ENCODE measurements at places on chromosomes 1 and 21.
A peak's percentile ranks its signal among the peaks of the same experiment; 100 is the strongest.

DNA sequence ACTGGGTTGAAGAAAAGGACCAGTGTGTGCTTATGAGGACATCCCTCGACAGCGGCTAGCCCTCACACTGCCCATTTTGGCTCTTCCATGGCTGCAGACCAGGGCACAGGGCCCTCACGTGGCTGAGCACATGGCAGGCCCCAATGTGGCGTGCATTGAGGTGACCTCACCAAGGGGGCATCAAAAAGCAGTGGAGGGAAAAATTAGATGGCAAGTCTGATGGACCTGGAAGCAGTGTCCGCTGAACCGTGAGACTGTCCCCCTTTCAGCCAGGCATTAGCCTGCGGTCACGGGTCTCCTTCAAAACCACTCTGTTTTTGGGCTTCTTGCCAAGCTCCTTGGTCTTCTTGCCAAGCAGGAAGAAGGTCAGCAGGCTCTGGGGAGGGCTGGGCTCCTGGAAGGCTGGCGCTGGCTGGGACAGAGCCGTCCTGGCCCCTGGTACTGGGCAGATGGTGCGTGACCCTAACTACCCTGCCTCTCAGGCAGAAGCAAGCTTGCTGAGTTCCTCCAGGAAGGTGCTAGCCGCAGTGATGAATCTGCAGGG, 30.8 kb downstream of the TRIM67 start:
- peak; percentile 27 for DNase-seq

- no peak for DNase-seq
These were observed 23.1 kb upstream of the SMAP2 start for GRCh38 chr1:40350391-40350790.

GRCh38 chr1:175591083-175591743, 152.2 kb downstream of the TNR start:
- DNase-seq, result no peak

DNA sequence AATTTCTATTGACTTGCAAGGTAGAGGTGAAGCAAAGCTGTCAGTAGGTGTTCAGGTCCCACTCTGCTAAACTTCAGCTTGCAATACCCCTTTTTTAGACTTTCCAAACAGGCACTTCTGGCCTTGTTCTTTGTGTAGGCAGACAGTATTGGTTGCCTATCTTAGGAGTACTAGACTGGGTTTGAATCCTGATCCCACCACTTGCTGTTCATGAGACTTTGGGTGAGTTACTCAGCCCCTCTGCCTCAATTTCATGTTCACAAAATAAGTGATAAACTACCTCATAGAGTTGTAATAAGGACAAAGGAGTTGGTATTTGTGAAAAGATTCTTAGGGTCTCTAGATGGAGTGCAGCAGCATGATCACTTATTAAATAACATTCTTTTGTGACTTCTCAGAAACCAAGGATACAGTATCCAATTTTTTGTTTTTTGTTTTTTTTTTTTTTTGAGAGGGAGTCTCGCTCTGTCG, 5.2 kb downstream of the RCC1 start:
- peak; percentile 49 for DNase-seq

- no peak for DNase-seq
These were observed 68.5 kb downstream of the ATP2B4 start for GRCh38 chr1:203695116-203695515.

GRCh38 chr1:90262791-90263190, 267.9 kb downstream of the ZNF326 start:
- peak; percentile 3 for DNase-seq

DNA sequence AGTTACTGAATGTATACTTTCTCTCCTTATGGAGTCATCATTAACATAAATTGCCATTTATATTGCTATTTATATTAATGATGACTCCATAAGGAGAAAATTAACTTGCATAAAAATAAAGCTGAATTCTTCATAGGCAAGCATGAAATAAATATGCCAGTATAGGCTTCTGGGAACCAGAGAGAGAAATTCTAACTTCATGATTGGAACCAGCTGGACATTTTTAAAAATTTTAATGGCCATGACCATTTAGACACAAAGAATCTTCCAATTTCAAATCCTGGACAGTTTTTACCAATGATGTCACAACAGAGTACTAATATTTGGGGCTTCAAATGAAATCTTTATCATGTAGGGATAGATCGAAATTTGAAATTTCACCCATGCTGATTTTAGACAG, 268.7 kb downstream of the PTGER3 start:
- no peak for DNase-seq

DNA sequence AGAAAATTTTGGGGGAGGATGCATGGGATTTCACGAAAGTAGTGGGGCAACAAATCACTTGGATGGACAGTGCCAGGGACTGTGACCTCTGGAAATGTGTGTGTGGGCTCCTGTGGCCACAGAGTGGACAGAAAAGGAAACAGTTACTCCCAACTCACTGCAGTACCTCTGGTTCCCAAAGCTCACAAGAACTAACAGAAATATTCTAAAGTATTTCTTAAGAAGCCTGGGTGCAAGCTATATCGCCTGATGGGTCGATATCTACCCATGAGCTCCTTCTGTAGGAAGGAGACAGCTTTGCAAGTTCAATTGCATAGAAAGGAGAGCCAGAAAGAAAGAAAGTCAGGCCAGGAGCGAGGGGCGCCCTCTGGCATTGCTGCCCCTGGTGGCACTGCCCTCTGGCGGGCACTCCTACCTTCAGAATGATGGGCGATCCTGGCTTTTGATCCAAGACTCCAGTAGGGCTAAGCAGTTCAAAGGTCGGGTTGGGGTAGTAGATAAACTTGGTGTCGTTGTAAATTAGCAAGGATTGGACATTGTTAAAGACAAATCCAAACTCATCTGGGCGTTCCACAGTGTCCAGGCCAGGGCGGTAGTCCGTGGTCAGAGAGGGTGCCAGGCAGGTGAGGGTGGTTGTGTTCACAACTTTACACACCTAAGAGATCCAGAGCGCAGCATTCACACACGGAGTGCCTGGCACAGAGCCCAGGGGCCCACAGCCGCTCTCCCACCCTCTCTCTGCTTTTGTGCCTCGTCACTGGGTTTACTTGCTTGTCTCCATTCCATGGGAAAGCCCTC, 134.7 kb upstream of the CD34 start:
- no peak for DNase-seq

DNA sequence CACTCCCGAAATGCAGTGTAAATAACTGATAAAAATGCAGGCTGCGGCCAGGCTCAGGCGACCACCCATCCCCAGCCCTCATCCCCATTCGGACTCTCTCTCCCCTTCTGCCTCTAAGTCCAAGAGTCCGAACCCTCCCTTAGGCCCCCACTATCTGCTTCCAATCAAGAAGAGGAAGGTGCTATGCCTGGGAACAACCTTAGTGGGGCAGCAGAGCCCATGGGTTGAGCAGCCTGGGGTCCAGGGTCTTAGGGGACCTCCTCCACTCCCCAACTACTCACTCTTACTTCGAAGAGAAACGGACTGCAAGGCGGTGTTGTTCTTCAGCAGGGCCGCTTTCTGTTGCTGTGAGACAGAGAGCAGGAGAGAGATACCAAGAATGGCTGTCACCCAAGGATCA, 12.2 kb downstream of the ARHGEF2 start:
- no peak for DNase-seq

DNA sequence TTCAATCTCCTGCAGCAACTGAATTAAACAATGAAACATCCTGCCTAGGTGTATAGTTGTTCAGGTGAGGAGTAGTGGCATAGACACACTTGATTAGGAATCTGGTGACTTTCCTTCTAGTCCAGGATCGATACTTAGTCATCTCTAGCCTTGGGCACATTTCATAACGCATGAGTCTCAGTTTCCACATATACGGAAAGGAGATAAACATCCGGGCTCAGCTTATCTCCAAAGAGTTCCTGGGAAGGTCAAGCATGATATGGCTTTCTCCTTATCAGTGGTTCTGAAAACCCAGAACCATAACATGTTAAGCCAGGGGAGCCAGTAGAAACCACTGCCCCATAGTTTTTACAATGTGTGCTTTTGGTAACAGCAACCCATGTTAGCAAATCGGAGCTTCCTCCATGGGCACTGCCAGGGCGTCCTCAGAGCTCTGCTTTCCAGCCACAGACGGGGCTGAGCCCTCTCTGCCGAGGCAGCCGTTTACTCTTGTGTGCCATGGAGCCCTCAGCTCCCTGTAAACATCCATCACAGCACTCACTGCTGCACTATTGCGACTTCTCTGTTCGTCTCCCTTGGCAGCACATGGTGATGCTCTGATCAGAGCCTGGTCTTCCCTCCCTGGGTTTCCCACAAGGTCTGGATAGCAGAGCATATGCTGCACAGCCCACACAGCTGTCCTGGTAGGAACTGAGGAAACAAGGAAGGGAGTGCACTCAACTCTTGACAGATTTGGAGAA, 34.6 kb downstream of the RUNX1 start:
- no peak for DNase-seq

DNA sequence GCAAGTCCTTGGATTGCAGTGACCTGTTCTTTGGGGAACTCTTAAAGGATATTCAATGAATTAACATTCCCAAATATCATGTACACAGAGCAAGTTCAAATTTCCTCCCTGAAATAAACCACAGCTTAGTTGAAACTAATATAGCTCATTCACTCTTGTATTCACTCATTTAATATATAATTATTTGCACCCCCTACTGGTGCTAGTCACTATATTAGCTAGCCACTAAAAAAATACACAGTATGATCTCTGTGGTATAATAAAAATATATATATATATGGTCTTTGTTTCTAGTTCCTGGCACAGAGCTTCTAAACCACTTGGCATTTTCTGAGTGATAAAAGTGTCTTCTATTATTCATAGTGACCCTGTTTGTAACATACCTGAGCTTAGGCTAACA, 177.3 kb upstream of the LYPLAL1 start:
- DNase-seq, result no peak

DNA sequence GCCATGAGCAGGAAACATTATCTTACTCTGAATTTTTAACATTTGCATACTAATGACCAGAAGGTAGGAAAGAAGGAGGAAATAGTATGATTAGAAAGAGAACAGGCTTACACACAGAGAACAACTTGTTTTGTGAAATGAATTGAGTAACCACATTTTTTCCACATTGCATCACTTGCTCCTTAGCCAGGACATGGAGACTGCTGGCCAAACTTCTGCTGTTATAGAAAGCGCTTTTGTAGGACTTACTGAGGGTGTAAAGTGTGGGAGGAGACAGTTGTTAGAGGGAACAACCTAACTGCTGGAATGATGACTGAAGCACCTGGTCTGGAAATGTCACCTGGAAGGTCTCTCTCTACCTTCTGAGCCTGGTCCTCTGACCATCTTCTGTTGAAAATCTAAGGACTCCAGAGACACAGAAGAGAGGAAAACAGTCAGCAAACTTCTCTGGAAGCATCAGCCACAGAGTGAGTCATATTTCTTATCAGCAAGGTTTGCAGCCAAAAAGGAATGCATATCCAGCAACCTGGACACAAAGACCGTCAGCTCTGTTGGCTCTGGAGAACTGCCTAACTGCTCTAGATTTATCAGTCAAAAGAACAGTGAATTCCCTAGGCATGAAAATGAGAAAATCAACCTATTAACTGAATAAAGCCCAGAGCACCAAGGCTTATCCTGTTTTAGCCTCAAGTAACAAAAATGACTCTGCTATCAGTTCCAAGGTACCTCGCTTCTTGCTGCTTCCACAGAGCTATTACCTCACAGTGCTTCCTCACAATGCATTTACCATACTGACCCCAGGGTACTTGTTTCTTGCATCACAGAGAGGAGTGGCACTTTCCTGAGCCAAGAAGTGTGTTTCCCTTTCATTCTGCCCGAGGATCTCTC, 88.0 kb upstream of the SLFNL1 start:
- peak; percentile 95 for DNase-seq

- DNase-seq, result peak; percentile 84
These were observed 6.7 kb downstream of the PTTG1IP start for GRCh38 chr21:44866780-44867179.

DNA sequence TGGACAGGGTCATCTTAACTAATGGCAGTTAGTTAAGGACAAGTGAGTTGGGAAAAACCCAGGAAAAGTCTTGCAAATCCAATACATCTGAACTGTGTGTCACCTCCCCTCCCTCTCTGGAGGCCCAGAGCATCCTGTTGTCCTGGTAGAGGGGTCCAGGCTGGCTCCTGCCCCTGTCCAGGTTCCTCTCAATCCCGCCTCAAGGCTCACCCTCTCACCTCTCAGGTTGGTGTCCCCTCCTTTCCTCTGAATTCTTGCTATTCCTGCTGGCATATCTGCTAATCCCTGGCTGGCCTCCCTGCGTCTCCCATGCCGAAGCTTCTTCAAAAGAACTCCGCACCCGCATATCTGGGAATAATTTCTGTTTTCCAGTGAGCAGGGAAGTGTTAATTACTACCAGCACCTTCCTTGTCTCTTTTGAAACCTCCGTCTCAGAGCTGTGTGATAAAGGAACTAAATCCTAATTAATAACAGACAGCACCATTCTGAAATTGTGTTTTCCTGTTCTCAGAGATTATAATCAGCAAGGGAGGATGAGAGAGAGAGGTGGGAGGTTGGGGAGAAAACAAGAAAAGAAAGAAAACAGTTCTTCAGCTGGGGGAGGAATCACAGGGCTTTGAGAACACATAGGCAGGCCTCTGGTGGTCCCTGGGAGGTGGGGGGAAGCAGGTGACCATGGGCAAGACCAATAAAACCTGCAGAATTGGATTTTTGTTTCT, 568.0 kb downstream of the PTPRU start:
- DNase-seq, result no peak

- no peak for DNase-seq
These were observed 948 bp downstream of the SEMA4A start for GRCh38 chr1:156154317-156154749.
